ENCODE measurements at places on chromosomes 11 and 22.

- DNase-seq, result no peak
Observed at GRCh38 chr11:15318814-15319213, 204.1 kb downstream of the INSC start.

DNA sequence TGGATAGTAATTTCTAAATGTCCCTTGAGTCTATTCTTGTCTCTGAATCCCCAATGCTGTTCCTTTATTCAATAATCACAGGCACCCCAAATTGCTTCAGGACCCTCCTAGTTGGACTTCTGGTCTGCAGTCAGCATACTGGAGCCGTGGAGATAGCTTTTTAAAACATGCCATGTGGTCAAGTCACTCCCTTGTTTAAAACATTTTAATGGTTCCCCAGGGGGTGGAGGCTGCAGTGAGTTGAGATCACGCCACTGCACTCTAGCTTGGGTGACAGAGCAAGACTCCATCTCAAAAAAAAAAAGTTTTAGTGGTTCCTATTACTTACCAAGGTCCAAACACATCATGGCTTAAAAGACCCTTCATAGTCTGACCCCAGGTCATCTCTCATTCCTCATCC, 220.3 kb downstream of the ADAMTS15 start:
- DNase-seq, result no peak

GRCh38 chr11:60498853-60499252, 6.3 kb downstream of the MS4A12 start:
- DNase-seq, result no peak

- DNase-seq, result no peak
Observed at GRCh38 chr11:28951191-28951590, 843.0 kb downstream of the METTL15 start.

- DNase-seq, result no peak
Observed at GRCh38 chr11:10441652-10442503, 13.2 kb upstream of the AMPD3 start.

GRCh38 chr11:59643390-59643789, 25.4 kb downstream of the PATL1 start:
- DNase-seq, result no peak

DNA sequence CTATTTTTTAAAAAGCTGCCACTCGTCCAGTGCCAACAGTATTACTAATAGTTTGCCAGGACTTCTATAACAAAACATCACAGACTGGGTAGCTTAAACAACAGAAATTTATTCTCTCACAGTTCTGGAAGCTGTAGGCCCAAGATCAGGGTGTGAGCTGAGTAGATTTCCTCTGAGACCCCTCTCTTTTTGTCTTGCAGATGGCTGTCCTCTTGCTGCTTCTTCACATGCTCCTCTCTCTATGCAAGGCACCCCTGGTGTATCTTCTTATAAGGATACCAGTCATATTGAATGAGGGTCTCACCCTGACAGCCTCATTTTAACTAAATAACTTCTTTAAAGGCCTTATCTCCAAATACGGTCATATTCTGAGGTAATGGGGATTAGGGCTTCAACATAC, 390.9 kb downstream of the DLG2 start:
- DNase-seq, result no peak

DNA sequence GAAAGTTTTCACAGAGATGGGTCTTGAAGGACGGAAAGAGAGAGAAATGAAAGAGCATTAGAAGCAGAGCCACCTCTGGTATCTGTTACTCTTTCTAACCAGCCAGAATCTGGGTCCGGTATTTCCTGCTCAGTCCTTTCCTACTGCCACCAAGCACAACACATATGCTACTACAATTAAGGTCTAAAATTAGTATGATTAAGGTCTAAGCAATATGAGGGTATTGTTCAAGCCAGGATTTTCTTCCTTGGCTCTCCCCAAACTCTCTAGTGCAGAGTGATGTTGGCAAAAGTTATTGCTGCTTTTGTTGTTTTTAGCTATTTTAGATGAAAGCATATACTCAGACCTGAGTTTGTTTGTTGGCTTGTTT, 59.2 kb upstream of the EED start:
- DNase-seq, result no peak

DNA sequence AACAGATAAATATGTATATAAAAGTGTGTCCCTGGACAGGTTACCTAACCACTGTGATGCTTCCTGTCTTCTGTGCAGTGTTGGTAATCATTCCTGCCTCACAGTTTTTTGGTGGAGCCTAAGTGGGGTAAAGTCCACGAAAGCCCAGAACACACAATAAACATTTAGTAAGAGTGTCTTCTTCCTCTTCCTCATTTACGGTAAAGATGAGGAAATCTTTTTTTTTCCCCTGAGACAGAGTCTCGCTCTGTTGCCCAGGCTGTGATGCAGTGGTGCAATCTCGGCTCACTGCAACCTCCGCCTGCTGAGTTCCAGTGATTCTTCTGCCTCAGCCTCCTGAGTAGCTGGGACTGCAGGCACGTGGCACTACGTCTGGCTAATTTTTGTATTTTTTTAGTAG, 117.1 kb downstream of the LDLRAD3 start:
- no peak for DNase-seq

DNA sequence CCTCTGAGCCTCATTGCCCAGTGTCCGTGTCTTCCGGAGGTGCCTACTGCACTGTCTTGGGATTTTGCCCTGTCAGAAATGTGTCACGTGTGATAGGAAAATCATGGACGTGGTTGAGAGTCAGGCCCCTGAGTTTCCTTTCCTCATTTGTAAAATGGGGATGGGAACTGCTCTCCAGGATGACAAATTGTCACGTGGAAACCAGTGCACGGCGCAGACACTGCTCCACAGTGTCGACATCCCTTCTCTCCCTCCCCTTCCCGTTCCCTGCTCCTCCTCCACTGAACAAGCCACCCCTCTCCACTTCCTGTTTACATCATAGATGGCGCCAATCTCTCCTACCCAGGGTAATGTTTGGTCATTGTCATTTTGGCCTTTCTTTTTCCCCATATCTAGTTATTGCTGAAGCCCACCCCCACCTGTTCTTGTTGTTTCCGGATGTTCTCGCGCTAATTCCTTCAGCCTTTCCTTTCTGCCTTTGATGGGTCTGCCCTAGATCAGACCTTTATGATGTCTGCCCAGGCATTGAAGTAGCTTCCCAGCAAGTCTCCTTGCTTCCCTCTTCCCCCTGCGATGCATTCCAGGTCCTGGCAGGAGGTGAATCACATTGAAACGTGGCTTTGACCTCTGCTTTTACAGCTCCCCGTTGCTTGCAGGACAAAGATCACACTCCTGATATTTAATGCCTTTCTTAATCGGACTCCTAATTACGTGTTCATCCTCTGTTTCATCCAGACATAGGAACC, 91.8 kb downstream of the TBC1D22A start:
- no peak for DNase-seq

- no peak for DNase-seq
Observed at GRCh38 chr22:26395926-26396325, 33.1 kb upstream of the ASPHD2 start.

GRCh38 chr11:118016104-118016503, 29.9 kb downstream of the IL10RA start:
- no peak for DNase-seq

- no peak for DNase-seq
Observed at GRCh38 chr11:128359515-128359914, 227.8 kb downstream of the ETS1 start.

GRCh38 chr11:117625237-117625636, 171.8 kb downstream of the DSCAML1 start:
- DNase-seq, result no peak

GRCh38 chr22:25876871-25877270, 134.9 kb downstream of the MYO18B start:
- DNase-seq, result no peak

DNA sequence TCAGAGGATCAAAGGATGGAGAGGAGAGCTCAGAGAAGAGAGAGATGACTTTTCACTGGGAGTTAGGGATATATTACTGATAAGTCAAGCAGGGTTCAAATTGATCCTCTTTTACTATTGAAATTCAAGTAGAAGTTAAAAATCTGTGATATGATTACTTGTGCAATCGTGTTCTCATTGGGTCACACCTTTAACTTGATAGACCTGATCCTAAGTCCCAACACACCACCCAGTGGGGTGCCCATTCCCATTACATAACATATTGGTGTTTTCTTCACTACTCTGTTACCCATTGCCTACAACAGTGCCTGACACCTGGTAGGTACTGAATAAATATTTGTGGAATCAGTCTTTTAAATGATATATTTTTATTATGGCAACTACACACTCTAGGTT, 66.4 kb upstream of the PICALM start:
- DNase-seq, result no peak

GRCh38 chr11:116865696-116866095, 28.3 kb upstream of the APOA1 start:
- no peak for DNase-seq

- no peak for DNase-seq
Observed at GRCh38 chr11:126601550-126602215, 246.2 kb downstream of the ST3GAL4 start.

DNA sequence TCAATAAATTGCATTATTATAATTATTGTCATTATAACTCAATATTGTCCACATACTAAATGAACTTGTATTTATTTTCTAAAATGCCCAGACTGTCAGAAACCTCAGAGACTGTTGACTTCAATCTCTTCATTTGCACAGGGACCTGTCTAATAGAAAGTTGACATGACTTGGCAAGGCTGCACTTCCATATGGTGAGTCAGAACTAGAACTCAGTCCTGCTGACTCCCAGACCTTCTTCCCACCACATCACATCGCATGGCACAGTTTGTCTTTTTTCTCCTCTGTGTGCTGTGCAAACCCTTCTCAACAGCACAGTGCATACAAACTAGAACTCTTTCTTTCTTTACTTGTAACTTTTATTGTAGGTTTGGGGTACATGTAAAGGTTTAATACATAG, 215.1 kb upstream of the BLID start:
- DNase-seq, result no peak

DNA sequence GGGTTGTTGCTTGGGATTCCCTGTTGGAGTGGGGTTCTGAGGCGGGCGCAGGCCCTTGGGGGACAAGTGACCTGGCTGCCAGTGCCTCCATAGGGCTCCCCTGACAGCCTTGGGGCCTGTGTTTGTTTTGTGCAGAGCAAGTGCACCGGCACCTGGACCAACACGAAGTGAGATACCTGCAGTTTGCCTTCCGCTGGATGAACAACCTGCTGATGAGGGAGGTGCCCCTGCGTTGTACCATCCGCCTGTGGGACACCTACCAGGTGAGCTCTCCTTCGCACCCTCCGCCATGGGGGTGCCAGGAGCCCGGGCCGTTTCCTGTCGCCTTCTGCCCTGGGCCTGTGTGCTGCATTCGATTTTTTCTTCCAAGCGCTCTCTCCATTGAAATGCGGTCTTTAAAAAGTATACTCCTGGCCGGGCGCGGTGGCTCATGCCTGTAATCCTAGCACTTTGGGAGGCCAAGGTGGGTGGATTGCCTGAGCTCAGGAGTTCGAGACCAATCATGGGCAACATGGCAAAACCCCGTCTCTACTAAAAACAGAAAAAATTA, 274.6 kb downstream of the TBC1D22A start:
- DNase-seq, result no peak

GRCh38 chr11:28899706-28900105, 791.5 kb downstream of the METTL15 start:
- DNase-seq, result no peak

DNA sequence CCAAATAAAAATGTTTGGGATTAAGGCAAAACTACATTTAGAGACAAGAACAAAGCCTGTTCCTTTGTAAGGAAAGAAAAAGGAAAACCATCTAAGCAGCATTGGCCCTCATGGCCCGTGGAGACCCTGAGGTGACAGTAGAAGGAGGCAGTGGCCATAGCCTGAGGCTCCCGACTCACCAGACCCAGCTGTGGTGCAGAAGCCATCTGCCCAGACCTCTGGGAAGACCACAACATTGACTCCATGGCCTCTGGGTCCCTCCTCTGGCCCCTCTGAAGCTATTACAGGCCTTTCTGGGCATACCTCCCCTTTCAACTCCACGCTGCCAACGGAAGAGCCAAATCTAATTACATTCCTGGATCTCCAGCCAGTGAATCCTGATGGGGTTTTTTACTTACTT, 6.4 kb downstream of the PRAME start:
- DNase-seq, result no peak

GRCh38 chr11:134589129-134589528, 177.1 kb upstream of the B3GAT1 start:
- no peak for DNase-seq

- no peak for DNase-seq
Observed at GRCh38 chr11:45333001-45333971, 47.1 kb upstream of the SYT13 start.

DNA sequence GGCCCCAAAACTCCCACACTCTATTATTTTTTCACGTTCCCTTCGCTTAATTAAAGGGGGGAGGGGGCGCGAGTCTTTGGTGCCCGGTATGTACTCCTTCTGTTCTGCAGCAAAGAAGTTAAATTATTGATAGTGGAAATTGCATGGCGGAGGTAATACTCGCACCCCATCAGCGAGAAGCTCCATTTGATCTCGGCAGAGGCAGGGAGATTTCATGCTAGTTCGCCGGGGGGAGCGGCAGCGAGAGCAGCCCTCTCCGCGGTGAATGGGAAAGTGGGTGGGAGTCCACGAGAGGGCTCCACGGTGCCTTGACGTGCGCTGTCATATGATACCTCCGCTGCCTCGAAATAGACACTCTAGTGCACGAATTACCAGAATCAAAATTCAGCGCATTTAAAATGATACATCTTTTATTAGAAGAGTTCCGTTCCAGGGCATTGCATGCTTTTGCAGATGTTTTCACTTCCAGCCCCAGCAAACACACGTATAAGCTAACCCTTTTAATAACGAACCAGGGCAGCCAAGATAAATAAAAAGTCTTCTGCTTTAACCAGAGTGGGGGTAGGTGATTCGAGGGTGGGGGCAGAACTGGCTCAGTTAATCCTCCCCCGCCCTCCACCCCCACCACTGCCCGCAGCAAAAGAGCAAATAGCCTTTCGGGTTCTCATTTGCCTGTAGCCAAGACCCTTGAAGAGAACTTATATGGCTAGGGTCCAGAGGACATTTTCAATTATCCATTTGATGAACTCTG, 1.3 kb upstream of the BDNF start:
- no peak for DNase-seq

GRCh38 chr22:37401401-37402183, 25.7 kb downstream of the ELFN2 start:
- no peak for DNase-seq

- DNase-seq, result no peak
Observed at GRCh38 chr22:40499209-40499623, 128.8 kb downstream of the SGSM3 start.

DNA sequence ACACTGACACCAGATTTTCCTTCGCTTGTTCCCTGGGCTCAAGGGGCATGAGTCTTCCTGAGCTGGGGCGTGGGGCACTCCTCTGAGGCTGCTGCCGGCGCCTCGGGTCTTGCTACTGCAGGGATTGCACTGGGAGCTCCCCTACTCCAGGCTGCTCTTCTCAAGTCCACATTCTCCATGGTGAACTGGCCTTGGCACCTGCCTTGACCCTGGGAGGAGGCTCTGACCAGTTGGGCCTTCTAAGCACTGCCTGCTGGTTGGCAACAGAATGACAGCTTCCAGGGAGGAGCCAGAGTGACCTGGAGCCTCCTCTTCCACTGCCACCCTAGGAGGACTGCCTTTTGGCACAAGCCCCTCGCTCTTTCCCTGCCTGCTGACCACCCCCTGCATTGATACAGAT, 9.5 kb downstream of the FREY1 start:
- DNase-seq, result no peak

All from activated T-helper 2 cell treated with anti-CD3 and anti-CD28 coated beads, Interferon-gamma antibody, Interleukin-2, Interleukin-4, amounts not matched to agents 10 μg/mL and 5 μg/mL and 100 μg/mL, durations not matched to agents 14 hours and 24 hours and 36 hours (primary cell).